ENCODE measurements at places on chromosomes 3 and 15.

DNA sequence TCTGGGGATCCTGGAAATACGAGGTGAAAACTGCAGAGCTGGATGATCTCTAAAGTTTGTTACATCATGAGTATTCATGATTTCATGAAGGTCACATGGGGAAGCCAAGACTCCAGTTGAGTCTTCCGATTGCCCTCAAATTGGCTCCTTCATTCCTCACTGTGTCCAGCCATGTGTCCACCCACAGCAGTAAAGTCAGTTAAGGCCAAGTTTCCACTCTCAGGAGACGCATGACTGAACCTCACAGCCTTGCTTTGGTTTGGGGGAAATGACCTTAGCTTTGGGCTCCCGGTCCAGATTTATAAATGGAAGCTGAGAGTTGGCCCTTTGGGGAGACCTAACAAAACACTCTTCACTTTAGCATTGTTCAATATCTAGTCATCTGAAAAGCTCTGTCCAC is 289.7 kb upstream of the MCTP2 start:
- no peak for DNase-seq

- DNase-seq, result no peak
Measured at GRCh38 chr3:178079966-178080365, 456.3 kb upstream of the KCNMB2 start.

GRCh38 chr3:127124120-127124519 is 68.8 kb upstream of the PRR23E start:
- no peak for DNase-seq

DNA sequence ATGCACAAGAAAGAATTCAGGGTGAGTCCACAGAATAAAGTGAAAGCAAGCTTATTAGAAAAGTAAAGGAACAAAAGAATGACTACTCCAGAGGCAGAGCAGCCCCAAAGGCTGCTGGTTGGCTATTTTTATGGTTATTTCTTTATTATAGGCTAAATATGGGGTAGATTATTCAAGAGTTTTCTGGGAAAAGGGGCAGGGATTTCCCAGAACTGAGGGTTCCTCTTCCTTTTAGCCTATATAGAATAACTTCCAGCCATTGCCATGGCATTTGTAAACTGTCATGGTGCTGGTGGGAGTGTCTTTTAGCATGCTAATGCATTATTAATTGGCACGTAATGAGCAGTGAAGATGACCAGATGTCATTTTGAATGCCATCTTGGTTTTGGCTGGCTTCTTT is 13.6 kb downstream of the GLDN start:
- DNase-seq, result no peak

DNA sequence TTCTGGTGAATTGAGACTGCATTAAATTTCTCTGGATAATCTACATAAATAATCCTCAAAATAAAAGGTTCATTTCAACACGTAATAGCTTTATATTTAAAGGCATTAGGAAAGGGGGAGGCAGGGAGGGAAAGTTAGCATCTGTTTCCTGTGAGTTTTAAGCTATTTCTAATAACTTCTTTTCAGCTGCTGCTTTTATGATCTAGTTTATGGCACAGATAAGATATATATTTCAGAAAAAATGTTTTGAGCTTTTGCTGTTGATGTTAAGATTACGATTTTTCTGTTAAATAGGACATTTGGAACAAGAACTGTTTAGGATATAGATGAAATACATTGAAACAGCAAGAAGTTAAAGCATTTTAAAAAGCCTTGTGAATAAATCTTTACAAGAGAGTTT is 30.0 kb downstream of the UBE2E1 start:
- DNase-seq, result no peak

DNA sequence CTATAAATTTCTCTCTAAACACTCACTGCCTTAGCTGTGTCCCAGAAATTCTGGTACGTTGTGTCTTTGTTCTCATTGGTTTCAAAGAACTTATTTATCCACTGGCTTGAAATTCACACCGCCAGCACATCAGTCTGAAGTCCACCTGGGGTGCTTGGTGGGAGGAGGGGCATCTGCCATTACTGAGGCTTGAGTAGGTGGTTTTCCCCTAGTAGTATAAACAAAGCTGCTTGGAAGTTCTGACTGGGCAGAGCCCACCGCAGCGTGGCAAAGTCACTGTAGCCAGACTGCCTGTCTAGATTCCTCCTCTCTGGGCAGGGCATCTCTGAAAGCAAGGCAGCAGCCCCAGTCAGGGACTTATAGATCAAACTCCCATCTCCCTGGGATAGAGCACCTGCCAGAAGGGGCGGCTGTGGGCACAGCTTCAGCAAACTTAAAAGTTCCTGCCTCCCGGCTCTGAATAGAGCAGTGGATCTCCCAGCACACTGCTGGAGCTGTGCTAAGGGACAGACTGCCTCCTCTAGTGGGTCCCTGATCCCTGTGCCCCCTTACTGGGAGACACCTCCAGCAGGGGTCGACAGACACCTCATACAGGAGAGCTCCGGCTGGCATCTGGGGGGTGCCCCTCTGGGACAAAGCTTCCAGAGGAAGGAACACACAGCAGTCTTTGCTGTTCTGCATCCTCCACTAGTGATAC is 114.1 kb downstream of the SUCLG2 start:
- no peak for DNase-seq

DNA sequence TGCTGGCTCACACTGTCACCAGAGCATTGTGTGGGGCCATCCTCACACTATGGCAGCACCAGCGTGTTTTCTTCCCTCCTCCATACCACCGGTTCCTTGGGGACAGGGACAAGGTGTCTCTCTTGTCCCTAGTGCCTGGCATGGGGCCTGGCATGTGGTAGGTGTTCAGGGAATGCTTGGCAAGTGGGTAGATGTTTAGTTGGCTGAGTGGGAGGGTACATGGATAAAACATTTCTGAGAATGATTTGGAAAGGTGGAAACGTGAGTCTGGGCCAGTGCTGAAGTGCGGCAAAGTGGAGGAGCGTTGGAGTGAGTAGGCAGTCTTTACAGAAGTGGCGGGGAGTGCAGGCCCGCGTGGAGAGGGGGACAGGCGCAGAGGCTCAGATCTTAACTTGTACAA is 15.0 kb downstream of the SNAPC5 start:
- DNase-seq, result no peak

DNA sequence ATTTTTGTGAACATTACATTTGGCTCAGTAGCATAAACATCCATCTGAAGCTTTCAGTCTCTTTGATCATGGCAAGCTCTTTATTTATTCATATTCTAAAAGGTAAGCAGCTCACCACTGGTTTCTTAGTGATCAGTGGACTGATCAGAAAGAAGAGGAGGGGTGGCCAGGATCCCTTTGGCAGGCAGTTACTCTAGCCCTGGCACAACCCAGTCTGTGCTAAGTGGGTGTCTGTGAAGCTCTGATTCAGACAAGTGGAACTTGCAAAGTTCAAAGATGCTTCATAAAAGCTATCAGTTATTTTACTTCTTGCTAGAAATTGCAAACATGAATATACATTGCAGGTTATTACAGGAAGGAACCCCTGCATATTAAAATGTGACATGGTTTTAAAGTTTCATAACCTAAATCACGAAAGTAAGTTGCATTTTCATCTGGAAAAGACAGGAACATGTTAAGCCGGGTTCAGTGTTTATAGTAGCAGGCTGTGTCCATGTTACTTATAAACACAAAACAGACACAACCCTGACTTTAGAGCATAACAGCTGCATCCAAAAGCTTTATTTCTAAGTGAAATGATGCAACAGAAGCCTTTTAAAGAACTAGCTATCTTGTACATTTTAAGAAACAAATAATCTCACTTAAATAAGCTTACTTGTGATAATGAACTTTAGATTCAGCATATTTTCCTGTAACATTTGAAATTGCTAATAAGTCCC is 785.3 kb downstream of the MCTP2 start:
- DNase-seq, result no peak

DNA sequence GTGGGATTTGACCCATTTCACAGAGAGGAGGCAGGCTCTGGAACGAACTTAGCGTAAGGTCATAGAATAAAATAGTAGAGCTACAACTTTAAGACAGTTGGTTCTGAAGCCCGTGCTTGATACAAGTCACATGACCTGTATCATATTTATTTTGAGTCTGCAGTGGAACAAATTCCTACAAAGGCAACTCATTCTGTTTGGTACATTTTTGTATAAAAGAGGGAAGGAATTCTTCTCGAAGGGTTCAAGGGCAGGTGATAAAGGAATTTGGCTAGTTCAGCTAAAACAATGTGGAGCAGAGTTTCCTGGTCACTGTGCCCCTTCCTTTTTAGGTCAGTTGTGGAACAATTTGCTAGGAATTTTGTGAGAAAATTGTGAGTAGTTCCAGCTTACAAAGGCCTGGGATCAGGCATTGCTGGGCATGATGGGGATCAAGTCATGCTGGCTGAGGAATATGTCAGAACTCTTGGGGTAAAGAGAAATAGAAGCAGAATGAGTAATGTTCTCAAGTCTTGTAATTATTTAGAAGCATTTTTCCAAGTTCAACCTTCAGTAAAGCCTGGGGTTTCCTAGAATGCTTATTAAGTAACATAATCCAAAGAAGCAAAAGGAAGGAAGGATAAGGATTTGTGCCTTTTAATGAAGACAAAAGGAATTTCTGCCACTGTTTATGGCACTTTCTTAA is 19.1 kb downstream of the USP3 start:
- no peak for DNase-seq

GRCh38 chr3:186254676-186255650 is 107.1 kb downstream of the DGKG start:
- peak; percentile 32 for DNase-seq

DNA sequence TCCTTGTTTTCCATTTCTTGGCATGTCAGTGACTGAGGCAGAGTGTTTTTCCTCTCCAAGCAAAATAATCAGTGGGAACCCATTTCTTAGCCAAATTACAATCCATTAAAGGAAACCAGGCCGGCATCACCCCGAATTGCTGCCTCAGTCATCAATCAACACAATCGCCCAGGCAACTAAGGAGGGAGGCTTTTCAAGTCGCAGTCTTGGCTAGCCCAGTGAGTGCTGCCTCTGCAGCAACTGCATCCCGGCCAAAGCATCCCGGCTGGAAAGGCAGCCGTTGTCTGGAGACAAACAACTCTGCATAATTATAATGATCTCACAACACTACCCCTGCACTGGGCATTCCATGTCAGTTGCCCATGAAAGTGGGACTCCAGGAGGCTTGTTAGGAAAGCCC is 213.5 kb upstream of the PRICKLE2 start:
- no peak for DNase-seq

- DNase-seq, result no peak
Measured at GRCh38 chr3:177478170-177478867, 281.0 kb upstream of the TBL1XR1 start.

DNA sequence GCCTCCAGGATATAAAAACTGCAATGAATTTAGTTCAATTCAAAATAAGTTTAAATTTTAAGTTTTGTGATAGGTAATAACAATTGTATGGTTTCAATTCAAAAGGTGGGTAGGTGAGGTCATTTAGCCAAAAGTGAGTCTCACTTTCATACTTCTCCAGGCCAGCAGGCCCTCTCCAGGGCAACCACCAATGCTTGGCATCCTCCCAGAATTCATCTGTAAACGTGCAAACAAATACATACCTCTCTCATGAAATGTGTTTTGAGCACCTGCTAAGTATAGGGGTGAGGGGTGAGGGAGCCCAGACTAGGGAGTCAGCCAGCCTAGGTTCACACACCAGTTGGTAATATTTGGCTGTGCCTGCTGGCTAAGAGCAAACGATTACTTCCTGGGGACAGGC is 22.0 kb upstream of the RBSN start:
- no peak for DNase-seq

DNA sequence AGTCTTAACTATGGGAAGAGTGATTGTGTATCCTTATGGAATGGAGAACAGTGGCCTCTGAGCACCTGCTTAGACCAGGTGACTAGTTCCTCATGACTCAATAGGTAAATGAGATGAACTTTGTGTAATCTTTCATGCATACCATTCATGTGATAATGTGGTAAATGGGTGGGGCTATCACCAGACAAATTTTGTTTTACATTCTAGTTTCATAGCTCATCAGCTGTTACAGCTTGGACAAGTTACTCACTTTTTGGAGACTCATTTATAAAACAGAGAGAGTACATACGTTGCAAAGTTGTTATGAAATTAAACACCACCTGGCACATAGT is 103.7 kb upstream of the TGFBR2 start:
- DNase-seq, result no peak

- no peak for DNase-seq
Measured at GRCh38 chr3:138440121-138440521, 5.7 kb downstream of the ESYT3 start.

DNA sequence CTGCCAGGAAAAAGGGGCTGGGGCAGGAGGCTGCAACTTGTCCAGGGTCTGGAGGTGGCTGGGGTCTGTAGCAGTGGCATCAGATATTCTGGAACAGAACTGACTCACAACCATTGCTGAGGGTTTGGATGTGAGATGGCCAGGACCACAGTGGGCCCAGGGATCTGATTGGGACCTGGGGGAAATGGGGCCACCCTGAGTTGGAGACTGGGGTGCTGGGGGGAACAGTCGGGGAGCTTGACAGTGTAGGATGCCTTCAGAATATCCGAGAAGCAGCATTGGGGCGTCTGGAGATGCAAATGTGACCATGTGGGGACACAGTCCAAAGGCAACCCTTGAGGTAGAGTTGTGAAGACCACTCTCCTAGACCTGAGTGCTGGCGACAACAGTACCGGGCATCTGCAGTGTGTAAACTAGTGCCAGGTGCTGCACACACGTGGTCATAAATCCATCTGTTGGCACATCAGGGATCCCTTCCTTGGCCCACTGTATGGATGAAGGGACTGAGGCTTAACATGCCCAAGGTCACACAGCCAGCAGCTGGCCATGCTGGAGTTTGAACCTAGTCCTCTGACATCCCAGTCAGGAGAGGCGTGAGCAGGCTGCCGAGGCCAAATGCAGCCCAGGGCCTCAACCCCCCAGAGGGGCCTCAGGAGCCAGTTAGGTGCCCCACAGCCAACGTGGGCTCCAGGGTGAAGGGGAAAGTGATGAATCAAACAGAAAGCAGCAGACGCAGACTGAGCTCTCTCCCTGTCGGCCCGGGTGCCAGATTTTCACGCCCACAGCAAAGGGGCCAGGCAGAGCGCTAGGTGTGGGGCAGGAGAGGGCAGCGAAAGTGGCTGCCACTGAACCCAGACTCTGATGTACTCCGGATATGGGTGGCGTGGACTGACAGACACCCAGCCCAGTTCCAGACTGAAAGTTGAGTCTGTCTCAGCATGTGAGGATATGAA is 18.8 kb downstream of the HEMK1 start:
- DNase-seq, result peak; percentile 89

DNA sequence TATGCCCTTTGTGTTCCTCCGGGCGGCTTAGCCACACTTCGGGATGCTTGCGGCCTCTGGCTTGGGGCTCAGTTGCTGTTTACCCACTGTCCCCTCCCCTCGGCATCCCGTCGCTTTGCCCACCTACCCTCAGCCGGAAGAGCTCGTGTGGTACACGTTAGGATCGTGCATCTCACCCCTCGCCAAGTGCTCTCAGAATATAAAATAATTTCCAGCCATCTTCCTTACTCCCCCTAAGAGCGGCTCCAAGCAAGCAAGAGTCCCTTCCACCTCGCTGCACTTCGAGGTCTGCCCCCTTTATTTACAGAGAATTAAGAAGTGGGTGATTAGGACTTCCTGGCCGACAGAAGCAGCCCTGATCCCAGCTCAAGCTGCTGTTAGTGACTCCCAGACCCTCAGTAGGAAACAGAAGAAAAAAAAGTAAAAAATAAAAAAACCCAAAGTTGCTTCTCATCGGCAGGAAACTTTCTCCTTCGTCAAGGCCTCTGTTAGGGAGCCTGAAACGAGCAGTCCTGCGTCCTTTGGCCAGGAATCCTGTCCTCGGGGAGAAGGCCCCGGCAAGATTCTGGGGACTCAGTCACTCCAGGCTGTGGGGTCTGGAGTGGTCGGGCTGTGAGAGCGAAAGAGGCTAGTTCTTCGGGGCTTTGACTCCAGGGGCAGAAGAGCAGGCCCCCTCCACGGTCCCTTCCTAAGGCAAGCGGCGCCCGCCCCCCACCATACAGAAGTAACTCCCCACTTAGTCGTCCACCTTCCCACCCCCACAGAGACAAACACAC is 3.0 kb downstream of the MEIS2 start:
- no peak for DNase-seq

GRCh38 chr3:152050903-152051302 is 177.5 kb downstream of the SUCNR1 start:
- DNase-seq, result no peak
